NAMALWA (cell line): ENCODE measurements at places on chromosomes 3 and 15.
A peak's percentile ranks its signal among the peaks of the same experiment; 100 is the strongest.

DNA sequence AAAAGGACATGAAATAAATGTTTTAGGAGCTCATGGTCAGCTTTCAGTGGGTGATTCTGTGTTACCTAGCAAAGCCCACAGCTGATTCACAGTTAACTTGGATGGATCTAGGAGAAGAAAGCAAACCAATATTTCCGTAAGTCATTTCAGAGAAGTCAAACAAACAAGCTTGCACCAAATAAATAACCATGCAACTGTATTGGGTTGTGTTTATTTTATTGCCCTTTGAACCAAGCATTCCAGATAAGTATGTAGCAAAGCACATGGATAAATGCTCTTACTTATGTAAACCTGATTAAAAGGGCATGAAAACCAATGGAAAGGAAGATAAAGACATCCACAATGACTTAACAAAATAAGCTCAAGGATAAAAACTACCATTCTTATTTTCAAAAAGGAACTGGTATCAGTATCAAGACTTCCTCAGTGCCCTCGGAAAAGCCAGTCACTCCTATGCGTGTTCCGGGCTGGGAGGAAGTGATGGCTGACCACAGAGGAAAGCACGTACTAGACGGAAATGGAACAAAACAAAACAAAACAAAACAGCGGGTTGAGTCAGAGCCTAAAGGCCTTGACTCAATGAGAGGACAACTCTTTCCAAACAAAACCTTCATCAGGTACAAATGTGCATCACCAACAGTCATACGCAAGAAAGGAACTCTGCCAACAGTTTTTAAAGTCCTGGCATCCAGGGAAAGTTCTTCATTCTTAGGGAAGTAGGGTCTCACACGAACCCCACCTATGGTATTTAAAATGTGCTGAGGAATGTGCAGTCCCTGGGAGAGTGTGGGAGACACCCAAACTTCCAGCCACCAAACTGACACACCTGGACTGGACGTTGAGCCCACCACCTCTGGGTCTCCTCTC, 103.3 kb downstream of the SNRK start:
- no peak for DNase-seq

DNA sequence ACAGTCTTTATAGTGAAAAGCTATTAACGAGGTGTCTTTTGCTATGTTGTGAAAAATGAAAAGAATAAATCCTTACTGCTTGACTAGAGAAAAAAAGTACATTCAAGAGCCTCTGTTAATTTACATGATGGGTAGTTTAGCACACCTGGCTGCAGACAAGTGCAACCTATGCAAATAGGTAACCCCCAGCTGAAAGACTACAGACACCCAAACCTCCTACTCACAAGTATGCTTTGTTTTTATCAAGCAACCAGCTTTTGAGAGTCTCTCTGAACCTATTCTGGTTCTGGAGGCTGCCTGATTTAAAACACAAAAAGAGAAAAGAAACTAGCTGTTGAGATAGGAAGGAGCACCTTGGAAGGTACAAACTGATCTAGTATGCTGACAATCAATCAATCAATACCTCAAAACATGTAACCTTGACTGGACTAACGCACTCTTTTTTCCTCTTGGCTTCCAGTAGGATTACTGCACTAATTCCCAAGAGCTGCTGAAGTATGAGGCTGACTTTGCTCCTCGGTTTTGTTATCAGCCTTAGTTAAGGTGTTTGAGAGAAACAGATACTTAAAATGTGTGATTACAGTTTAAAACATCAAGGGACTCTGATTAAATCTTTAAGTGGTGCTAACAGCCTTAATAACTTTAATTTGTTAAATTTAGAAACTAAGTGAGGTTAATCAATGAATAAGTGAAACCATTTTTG, 63.6 kb downstream of the OSBPL10 start:
- DNase-seq, result peak; percentile 55

DNA sequence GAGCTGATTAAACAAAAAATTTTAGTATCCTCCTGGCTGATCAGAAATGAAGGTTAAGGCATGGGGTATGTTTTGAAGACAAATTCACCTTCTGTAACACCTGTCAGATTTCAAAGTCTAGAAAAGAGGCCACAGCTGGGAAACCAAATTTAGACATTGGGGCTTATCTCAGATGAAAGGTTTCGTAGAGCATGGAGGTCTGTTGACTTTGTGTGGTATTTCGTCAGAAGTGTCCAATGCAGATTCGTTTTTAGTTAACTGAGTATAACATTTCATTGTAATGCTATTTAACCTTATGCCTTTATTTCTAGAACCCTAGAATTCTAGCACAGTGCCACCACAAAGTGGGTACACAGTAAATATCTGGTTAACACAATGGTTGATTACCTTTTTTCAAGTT, 61.7 kb downstream of the FNDC3B start:
- DNase-seq, result peak; percentile 94

DNA sequence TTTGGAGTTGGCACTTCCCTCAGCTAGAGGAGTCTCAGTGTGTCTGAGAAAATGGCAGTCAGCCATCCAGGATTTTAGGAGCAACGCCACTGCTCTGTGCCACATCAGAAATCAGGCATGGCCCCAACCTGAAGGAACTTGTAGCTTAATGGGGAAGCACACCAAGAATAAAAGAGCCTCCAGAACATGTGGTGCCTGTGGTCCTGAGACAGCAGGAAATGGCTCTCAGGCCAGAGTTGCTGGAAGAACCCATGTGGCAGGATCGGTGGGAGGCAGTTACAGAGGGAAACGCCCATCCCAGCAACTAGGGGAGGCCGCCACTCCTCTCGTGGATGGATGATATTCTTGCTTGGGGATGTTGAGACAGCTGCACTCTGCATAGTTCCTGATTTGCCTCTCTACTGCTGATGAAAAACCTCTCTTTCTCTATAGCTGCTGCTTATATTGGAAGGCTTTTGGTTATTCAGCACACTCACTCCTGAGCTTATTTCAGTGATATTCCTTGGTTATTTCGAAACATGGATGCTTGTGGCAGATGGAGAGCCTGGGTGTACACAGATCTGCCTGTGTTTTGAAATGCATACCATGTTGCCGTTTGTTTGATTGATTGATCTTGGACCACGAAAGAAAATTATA, 52.4 kb downstream of the KLHL25 start:
- no peak for DNase-seq

DNA sequence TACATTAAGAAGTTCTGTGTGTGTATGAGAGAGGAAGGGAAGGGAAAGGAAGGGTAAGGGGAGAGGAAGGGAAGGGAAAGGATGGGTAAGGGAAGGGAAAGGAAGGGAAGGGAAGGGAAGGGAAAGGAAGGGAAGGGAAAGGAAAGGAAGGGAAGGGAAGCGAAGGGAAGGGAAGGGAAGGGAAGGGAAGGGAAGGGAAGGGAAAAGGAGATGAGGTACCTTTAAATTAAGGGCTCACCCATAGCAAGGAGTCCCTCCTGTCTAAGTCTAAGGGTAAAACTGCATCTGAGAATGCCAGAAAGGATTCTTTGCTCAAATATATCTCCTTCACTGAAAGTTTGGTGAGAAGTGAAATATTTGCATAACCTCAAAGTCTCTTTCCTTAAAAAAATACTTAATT, 572.1 kb upstream of the ADAMTS9 start:
- DNase-seq, result no peak

DNA sequence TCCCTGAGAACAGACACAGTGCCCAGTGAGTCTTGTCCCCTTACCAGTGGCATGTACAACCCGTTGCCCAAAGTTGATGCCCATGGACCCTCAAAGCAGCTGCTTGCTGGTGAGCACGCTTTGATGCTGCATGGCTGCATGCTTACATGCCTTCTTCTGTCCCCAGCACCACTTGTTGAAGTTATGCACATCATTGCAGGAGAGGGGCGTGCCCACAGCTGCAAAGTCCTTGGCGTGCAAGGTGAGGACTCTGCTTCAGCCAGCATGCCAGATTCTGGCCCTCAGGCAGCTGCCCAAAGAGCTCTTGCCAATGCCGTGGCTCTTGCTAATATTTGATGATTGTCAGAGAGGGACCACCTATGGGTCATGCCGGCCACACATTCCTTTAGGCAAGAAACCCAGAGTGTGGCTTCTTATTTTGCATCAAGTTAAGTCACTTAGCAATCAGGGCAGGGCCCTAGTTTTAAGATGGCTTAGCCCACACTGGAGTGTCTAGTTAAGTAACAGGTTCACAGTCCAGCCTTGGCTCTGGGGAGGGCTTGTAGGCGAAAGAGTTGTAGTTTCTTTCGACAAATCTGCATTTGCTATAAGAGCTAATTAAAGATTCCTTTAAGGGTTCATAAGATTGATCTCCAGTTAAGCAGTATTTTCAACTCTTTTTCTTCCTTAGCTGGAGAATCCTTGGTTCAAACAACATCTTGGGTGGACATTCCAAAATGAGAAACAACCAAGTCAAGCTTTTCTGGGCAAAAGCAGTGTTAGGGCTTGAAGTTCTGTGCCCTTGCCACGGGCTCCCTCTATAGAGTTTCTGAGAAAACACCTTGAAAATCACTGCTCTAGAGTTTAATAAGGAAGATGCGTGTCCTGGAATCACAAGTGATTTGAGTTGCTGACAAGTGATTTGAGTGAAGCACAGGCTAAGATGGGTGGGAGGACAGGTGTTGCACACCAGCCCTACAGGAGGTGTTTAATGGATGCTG, 128.6 kb downstream of the SLCO3A1 start:
- DNase-seq, result no peak

GRCh38 chr3:194497799-194498575, 11.2 kb upstream of the ATP13A3 start:
- no peak for DNase-seq

- DNase-seq, result no peak
Observed at GRCh38 chr15:91045065-91045464, 22.7 kb upstream of the VPS33B start.

GRCh38 chr3:179288845-179289244, 34.0 kb upstream of the ZNF639 start:
- DNase-seq, result no peak

DNA sequence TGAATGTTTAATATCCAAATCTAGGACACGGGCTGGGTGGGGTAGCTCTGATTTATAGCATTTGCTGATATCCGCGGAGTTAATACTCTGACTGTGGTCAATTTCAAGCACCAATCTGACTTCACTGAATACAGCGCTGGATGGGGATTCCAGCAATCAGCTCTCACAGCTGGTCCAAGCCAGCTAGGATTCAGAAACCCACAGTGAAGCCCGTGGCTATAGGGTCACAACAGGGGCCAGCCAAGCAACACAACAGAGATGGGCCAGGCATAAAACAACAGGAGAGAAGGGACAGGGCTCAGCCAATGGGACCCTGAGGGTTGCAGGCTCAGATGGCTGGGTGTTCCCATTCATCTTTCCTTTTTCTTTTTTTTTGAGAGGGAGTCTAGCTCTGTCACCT, 5.4 kb upstream of the LMAN1L start:
- DNase-seq, result no peak

DNA sequence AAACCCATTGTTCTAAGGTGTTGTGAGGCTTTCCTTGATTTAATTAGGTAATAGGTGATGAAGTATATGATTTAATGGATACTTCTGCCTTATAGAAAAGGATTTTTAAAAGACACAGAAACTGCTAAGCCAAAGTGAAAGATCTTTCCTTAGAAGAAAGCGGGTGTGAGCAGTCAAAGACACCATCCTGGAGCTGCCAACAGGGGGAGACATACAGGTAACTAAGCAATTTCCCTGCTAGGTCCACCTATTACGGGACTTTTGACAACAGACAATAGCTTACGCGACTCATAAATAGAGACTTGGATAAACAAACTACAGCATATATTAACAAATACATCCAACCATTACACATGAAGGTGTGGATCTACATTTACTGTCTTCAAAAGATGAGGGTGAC, 669.5 kb downstream of the SQOR start:
- DNase-seq, result peak; percentile 58

DNA sequence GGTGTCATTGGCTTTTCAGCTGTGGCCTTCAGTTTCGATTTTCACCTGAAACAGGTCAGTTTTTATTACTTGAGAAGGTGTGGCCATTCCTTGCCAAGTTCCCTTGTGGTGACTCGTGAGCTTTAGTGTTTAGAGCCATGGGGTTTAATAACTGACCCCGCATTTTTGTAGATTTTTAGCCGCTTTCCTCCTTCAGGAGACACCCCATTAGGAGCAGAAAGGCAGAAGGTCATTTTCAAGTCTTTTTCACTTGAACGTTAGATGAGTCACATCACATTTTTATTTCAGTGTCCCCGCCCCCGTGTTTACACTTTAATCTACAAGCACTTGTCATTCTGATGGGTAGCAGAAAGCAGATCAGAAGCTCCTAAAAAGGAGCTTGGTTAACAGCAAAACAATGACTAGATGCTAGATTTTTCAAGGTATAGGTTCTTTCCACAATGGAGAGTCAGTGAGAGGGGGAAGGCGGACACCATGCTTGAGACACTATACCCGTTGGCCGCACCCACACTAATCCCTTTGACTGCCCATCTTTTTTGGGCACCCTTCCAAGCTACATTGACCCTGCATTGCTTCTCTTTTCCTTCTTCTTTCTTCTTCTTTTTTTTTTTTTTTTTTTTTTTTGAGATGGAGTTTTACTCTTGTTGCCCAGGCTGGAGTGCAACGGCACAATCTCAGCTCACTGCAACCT, 132.7 kb downstream of the GHSR start:
- DNase-seq, result no peak

- no peak for DNase-seq
Observed at GRCh38 chr15:94610485-94610884, 379.1 kb downstream of the MCTP2 start.

- DNase-seq, result no peak
Observed at GRCh38 chr15:58163985-58164384, 25.8 kb downstream of the AQP9 start.

GRCh38 chr3:144032531-144033239, 61.1 kb downstream of the DIPK2A start:
- no peak for DNase-seq

DNA sequence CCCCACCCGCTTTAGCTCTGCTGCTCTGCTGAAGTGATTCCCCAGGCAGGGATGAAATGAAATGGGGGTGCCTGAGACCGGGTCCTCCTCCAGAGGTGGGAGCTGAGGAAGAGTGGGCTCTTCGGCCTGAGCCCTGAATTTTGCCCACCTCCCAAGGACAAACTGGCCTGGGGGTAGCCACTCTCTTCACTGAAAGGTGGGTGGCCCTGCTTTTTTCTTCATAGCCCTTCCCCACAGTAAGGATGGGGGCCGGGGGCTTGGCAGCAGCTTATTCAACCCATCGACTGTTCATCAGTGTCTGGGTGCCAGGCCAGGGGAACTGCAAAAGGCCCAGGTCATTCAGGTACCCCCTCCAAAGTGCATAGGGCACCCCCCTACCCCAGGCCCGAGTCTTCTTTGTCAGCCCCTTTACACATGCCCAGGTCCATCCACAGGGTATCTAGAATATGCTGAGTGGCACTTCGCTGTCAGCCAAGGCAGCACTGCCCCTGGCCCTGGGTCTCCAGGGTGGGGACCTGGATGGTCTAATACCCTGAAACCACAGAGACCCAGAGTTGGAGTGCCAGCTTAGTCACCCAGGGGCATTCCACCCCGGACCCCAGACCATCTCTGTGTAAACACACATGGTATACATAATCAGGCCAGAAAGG, 7.9 kb downstream of the SCN5A start:
- DNase-seq, result no peak

DNA sequence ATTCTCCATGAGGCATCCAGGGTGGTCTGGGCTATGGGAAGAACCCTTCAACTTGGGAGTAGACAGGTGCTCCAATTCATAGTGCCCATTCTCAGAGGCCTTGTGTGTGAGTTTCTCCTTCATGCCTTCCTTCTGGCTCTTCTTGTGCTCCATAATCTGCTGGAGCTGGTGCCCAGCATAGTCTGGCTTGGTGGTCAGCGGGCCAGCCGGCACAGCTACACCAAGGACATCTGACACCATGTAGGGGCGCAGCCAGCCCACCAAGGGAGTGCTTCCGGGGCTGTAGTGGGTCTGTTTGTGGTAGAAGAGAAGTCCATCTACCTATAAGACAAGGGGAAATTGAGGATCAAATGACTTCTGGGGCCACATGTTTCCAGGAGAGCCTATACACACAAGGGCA, 19.2 kb upstream of the PTPN9 start:
- no peak for DNase-seq

GRCh38 chr15:31379042-31379441, 52.4 kb downstream of the KLF13 start:
- no peak for DNase-seq
